ENCODE measurements at places on chromosomes 2 and 18. TPM values are rescaled to one million over a fixed set of nuclear protein-coding genes. Genes with fewer than 3 reads are reported as not detected.

DNA sequence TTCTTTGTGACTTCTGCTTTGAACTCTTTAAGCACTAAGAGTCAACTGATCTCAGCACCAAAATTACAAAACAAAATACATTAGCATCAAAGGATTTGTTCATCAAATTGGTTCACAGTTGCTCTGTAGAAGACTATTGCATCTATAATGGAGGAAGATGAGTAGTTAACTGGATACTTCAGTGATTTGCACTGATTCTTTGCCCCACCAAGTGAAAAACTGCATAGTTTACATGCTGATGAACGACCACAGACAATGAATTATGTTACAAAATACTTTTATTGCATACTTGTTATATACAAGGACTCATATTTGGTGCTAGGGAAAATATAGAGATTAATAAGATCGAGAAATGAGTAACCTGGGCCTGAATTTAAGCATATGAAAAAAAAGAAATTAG lies 107.2 kb downstream of the SCG2 start:
- no peak for DNase-seq

DNA sequence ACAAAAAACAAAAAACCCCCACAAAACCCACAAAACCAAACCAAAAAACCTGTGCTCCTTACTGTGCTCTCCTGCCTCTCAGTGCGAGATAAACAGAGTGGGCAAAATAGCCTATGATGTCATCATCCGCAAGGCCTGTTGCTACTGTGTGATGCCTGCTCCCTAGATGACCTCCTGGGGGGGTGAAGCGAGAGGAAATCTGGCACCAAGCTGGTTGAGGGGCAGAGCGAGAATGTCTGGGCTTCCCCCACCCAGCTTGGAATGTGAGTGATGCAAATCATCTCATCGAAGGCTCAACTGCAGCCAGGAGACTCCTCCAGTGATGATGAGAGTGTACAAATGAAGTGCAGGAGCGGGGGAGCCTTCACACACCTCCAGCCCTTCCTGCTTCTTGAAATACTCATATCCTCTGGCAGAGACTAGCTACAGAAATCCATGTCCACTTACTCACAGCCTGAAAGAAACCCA lies 57.7 kb upstream of the MAP4K3 start:
- DNase-seq: no peak

DNA sequence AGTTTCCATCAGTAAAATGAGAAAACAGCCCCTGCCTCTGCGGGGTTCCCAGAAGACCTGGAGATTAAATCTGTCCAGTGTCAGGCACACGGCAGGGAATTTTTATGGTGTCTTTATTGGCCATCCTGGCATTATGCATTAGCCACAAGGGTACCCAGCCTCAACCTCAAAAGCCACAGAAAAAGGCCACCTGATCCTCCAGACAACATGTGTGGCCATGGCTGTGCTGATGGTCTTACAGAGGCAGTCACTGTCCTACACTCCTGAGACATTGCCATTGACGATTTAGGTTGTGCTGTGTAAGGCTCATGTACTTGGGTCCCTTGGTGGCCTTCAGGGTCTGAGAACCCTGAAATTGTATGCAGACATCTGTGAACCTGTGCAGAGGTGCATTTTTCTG lies 115.6 kb downstream of the SMAD7 start:
- no peak for DNase-seq

DNA sequence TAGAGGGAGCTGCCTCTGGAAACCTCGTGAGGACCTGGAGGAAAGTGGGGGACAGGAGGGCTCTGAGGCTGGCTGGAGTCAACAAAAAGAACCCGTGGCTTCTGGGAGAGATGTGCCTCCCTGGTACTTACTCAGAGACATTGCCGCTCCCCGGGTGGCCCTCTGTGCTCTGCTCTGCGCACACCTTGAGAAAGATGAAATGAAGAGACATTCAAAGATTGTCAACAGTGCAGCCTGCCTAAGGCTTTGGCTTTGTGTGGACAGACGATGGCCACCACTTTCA lies 14.5 kb downstream of the CYS1 start:
- no peak for DNase-seq

DNA sequence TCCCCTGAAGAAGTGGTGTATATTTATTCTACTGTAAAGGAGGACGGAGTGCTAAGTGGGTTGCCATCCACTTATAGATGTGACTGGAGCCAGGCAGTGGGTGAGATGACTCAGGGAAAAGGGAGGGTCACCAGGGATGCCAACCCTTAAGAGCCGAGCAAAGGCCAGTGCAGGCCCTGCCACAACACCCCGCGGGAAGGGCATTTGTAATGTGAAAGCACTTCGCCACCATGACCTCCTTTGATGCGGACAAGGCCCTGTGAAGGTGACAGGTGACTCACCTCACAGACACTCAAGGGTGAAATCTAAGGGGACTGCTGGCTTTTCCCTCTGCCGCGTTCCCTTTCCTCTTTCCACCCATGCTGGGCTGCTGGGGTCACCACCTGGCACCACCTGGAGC lies 50.2 kb upstream of the MRPL33 start:
- no peak for DNase-seq

GRCh38 chr2:20304411-20304810 lies 46.2 kb downstream of the PUM2 start:
- DNase-seq: no peak

GRCh38 chr2:128901572-128902391 lies 583.1 kb upstream of the HS6ST1 start:
- no peak for DNase-seq

RAB6D gene
- polyA plus RNA-seq: not detected

STK36 gene
- 10.3 TPM for polyA plus RNA-seq

SGPP2 gene
- polyA plus RNA-seq: not detected

REG1B gene
- polyA plus RNA-seq: not detected

SMAD7 gene
- polyA plus RNA-seq: 2.9 TPM

Measured in K562 (cell line).